ENCODE measurements at places on chromosomes 16 and 17.

GRCh38 chr17:80704894-80705293, 160.3 kb downstream of the RPTOR start:
- DNase-seq: peak; percentile 24

DNA sequence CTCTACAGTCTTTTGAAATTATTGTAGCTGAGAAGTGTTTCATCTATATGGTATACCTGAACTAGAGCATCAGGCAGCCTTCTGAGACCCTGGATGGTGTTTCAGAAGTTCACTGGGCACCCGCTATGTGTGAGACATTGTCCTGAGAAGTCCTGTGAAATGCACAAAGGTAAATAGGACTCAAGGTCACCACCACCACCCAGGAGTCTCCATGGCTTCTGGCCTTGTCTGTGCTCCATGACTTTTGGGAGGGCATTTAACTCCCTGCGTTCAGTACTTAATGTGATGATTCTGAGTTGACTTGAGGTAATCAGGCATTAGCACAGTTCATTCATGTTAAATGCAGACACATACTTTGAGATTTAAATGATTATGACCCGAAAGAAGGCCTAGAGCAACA, 1.1 kb downstream of the MLYCD start:
- DNase-seq: no peak

GRCh38 chr16:8588682-8589056, 1.6 kb downstream of the TMEM114 start:
- DNase-seq: no peak

GRCh38 chr17:80565343-80566053, 20.9 kb downstream of the RPTOR start:
- no peak for DNase-seq

DNA sequence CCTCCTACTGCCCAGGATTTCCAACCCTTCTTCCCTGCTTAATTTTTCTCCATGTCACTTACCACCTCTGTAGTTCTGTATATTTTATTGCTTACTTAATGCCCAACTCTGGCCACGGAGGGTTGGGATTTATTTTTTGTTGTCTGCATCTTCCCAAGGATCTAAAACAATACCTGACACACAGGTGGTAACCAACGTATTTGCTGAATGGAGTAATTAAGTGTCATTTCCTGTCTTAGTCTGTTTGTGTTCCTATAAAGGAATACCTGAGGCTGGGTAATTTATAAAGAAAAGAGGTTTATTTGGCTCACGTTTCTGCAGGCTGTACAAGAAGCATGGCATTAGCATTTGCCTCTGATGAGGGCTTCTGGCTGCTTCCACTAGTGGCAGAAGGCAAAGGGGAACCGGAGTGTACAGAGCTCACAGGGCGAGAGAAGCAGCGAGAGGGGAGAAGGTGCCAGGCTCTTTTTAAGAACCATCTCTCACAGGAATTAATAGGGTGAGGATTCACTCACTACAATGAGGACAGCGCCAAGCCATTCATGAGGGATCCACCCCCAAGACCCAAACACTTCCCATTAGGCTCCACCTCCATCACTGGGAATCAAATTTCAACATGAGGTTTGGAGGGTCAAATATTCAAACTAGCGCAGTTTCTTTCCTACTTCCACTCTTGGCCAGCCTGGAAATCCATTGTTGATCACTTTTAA, 44.8 kb downstream of the ERN1 start:
- no peak for DNase-seq

- no peak for DNase-seq
Observed at GRCh38 chr16:59385959-59386358, 651.8 kb upstream of the GOT2 start.

- DNase-seq: no peak
Observed at GRCh38 chr17:48527547-48527932, 3.3 kb downstream of the HOXB1 start.

DNA sequence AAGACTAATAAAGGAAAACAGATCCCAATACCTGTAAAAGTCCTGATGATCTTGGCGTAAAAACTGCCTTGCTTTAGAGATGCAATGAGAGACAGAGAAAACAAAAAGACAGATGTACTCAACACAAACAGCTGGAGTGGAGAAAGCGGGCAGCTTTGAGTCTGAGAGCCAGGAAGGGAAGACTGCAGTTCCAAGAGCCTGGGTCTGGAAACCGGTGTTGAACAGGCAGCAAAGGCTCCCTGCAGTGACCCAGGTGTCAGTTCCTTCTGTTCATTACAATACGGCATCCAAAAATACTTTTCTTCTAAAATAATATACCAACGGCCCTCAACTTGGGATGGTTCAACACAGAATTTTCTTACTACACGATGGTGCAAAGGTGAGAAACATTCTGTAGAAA, 29.6 kb downstream of the VPS53 start:
- no peak for DNase-seq

DNA sequence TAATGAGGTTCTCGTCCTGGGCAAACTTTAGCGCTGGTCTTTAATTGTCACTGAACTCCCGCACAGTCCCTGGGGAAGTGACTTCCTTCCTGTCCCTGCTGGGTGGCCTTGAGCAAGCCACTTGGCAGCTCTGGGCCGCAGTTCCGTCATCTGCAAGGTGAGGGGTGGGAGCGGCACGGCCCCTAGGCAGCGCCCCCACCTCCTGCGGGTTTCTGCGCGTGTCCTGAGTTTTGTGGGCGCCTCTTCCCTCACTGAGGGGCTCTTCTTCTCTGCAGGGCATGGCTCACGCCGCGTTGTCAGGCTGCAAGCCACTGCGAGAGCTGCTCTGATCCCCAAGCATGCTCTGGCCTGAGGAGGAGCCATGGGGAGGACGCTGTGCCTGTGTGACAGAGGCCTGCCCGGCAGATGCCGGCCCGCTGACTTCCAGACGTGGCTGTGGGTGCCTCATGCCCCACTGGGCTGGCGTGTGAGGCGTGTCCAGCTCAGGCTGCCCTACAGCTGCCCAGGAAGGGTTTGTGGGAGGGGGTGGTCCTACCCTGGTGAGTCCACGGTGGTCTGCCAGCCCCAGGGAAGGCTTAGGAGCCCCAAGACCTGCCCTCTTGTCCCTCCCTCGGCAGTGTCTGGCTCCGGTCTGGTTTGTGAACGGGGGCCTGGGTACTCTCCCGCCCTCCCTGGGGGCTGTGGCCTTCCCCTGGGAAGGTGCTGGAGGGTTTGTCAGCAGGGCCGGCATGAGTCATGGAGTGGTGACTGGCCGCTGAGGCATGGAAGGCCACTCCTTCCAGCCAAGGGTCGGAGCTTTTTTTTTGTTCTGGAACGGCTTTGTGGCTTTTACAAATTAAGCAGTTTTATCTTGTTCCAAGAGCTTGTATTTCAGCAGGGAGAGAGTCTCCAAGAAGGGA, 182.0 kb downstream of the SEC14L1 start:
- DNase-seq: peak; percentile 29

DNA sequence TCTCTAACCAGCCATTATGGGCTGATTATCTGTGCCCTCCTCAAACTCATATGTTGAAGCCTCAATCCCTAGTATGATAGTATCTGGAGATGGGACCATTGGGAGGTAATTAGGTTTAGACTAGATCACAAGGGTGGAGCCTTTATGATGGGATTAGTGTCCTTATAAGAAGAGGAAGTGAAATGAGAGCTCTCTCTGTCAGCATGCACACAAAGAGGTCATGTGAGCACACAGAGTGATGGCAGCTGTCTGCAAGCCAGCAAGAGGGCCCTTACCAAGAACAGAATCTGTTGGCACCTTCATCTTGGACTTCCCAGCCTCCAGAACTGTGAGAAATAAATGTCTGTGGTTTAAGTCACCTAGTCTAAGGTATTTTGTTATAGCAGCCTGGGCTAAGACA, 101.9 kb downstream of the PCTP start:
- peak; percentile 77 for DNase-seq

DNA sequence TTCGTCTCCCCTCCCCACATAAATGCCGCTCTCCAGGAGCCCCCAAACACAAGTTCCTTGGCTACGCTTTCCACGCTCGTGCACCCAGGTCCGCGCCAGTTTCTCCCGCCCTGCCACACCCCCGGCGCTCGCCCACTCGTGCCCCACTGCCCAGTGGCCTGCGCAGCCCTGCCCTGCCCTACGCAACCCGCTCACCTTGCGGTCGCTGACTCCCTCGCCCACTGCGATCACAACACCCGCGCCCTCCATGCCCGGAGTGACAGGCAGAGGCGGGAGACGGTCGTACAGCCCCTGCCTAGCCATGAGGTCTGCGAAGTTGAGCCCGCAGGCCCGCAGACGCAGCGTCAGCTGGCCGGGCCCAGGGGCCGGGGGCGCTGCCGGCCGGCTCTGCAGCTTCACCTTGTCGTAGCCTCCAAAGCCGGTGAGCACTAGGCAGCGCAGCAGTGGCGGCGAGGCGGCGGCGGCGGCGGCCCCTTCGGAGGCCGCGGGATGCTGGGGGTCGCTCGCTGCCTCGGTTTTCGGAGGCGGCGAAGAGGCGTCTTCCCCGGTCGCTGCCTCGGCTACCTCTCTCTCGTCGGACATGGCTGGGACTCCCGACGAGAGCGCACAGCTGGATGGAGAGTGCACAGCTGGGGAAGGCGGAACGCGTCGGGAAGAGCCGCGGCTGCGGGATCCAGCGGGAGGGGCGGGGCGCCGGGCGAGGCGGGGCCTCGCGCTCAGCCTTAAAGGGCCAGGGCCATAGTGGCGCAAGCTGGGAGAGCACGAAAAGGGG, at the start of gene VAT1:
Gene VAT1, minus strand, starts transcription at position 645 of the 772 bp plus-strand sequence. Its CDS starts 63 bp downstream, at position 582.
- peak; percentile 94 for DNase-seq

DNA sequence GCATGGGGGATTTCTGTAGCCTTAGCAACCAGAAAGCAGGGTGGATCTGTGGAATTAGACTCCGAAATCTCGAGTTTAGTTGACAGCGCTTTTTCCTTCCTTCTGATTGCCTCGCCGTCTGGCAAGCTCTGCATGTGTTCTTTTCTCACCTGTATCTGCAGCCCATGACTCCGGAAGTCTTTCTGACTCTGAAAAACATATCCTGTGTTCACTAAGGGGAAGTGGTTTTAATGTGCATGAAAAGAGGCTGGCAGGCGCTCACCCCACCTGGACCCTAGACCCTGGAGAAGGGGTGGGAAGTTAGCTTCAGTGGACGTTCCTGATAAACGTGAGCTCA, 158.5 kb downstream of the RPTOR start:
- DNase-seq: no peak

Measured in DMS53 (cell line).